ENCODE measurements at places on chromosomes 6 and 20.

GRCh38 chr20:46622165-46622564 lies 29.1 kb downstream of the SLC13A3 start:
- DNase-seq, result no peak

GRCh38 chr6:26045928-26046368 lies 41.3 kb upstream of the HFE start:
- DNase-seq, result no peak

DNA sequence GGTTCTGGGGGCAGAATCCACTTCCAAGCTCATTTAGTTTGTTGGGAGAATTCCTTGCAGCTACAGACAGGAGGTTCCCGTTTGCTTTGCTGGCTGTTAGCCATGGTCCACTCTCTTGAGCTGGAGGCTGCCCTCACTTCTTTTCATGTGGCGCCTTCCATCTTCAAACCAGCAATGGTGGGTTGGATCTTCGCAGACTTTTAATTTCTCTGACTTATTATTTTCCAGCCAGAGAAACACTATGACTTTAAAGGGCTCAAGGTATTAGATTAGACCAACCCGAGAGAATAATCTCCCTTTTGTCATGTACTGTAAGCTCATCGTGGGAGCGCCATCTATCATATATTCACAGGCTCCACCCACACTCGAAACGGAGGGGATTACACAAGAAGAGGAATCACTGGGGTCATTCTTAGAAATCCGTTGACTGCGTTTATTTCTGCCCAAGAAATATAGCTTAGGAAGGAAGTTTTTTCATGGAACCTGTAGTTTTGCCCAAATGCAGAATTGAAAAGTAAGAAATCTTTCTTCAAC lies 38.9 kb downstream of the SAMD5 start:
- DNase-seq, result no peak

DNA sequence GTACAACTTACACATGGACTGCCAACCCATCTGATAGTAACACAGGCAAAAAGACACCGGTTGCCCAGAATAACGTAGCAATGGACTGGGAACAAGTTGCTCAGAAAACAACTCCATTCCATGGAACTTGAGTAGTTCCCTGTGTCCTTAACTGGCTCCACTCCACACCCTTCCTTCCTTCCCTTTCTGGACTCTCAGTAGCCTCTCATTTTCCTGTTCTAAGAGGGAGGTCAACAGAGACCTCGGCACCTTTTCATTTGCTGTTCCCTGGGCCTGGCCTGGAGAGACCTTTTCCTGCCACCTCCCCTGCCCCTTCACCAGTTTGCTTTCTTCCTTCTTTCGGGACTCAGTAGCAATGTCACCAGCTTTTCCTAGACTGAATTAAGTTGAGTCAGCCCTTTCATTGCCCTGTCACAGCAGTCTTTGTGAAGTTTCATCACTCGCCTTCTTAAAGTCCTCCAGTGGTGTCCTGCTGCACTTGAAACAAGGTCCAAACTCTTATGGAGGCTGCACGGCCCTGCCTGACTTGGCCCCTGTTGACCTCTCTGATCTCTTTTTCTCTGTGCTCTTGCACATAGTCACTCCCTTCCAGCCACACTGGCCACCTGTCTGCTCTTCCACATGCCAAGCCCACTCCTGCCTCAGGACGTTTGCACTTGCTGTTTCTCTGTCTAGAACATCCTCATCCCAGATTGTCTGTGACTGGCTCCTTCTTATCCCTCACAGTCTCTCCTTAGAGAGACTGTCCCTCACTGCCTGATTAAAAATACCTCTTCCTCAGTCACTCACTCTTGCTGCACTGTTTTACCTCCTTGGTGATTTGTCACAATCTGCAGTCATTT lies 90.8 kb downstream of the KCNB1 start:
- no peak for DNase-seq
